ENCODE measurements at places on chromosomes 3 and 15.

GRCh38 chr3:138620431-138620830 lies 11.9 kb downstream of the FAIM start:
- DNase-seq, result no peak

- no peak for DNase-seq
These were observed 9.6 kb downstream of the MRPS11 start for GRCh38 chr15:88477126-88477525.

GRCh38 chr3:190193210-190193609 lies 72.5 kb upstream of the P3H2 start:
- no peak for DNase-seq

- DNase-seq, result no peak
These were observed 57.0 kb downstream of the TMCC1 start for GRCh38 chr3:129836381-129837064.

GRCh38 chr15:40873694-40874561 lies at the start of gene RHOV:
TSS of gene RHOV (minus strand) at chr15:40874234. CDS start at chr15:40874139, 95 bp downstream.
- DNase-seq, result peak; percentile 71

Measured in natural killer cell (primary cell).